Lung (tissue), 17 donors: ENCODE measurements at places on chromosomes 16 and 17. TPM values are rescaled to one million over a fixed set of nuclear protein-coding genes. Genes with fewer than 3 reads are reported as not detected.

Gene MGRN1
- 38.2 TPM for polyA plus RNA-seq

- no peak for DNase-seq
- no peak overlapping the region for H3K27ac ChIP-seq
- H3K4me1 ChIP-seq = no peaks in the 10 kb centered on the region
- no peaks in the 10 kb centered on the region for H3K36me3 ChIP-seq
These were observed 239.4 kb upstream of the CPHXL start for GRCh38 chr16:75965504-75966374.

DNA sequence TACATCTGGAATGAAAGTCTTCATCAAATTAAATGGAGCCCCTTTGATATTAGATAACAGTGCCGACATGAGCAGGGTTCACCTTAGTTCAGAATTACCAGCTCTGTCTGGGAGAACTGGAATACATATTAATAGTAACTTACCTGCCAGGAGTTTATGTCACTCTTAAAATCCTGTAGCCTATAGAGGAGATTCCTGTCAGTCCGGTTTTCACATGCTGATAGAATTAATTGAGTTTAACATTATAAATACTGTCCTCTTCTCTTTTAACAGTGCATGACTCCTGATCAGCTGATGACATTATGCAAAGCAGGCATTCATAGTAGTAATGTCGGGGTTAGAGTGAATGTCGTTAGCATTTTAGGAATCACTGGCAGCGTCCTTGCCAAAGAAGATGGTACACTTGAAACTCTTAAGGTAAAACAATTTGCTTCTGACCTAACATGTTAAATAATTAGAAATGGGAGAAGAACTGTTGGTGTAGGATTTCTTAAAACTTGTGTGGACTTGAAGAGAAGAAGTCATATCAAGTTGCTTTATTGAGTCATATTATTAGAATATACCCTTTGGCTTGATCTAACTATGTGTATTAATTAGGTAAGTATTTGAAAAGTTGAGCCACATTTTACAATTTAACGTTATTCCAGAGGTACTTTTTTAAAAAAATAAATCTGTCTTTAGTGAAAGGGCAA, 34.3 kb downstream of the HEATR3 start:
- H3K27me3 ChIP-seq = no peaks in the 10 kb centered on the region
- H3K36me3 ChIP-seq = peaks cover 23% of the 10 kb centered on the region

Gene SLC9A5
- polyA plus RNA-seq = 1.2 TPM

Gene GEMIN4
- polyA plus RNA-seq = 11.8 TPM

DNA sequence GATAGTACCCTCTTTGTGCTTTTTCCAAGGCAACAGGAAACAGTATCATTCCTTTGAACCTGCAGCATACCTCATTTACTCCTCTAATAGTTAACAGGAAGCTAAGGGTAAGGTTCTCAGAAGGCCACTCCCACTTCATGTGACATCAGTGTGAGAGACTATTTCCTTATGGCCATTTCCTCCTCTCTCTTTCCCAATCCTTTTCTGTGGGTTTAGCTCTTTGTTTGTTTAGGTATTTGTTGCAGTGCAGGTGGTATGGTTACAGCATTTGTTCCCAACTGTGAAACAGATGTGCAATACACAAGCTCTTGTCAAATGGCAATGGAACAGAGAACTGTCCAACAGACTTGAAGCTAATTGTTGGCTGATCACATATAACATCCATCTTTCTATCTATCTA, 14.7 kb downstream of the TMC5 start:
- no peaks in the 10 kb centered on the region for H3K36me3 ChIP-seq
- H3K4me1 ChIP-seq = no peaks in the 10 kb centered on the region
- no peaks in the 10 kb centered on the region for H3K27me3 ChIP-seq

Gene ABI3
- polyA plus RNA-seq = 16.2 TPM

DNA sequence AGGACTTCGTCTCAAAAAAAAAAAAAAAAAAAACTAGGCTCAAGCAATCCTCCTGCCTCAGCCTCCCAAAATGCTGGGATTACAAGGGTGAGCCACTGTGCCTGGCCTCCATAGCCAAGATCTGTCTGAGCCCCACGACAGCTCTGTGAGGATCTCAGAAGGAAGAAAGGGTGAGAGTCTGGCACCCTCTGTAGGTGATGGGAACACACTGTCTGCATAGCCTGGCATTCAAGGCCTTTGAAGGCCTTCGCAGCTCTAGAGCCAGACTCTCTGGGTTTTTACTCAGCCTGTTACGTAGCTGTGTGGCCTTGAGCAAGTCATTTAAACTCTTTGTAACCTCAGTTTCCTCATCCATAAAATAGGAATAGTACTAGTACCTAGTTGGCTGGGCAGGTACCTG, 6.3 kb upstream of the XPO6 start:
- H3K27ac ChIP-seq = no peak overlapping the region
- no peak for DNase-seq
- H3K4me3 ChIP-seq = no peak overlapping the region
- H3K36me3 ChIP-seq = no peaks in the 10 kb centered on the region
- H3K4me1 ChIP-seq = no peaks in the 10 kb centered on the region
- no peaks in the 10 kb centered on the region for H3K27me3 ChIP-seq

- peaks cover 11% of the 10 kb centered on the region for H3K36me3 ChIP-seq
- H3K4me3 ChIP-seq = no peak overlapping the region
- peaks cover 18% of the 10 kb centered on the region for H3K4me1 ChIP-seq
These were observed 1.3 kb downstream of the KCTD2 start for GRCh38 chr17:75048249-75048878.

Gene KRTAP2-1
- polyA plus RNA-seq = not detected

DNA sequence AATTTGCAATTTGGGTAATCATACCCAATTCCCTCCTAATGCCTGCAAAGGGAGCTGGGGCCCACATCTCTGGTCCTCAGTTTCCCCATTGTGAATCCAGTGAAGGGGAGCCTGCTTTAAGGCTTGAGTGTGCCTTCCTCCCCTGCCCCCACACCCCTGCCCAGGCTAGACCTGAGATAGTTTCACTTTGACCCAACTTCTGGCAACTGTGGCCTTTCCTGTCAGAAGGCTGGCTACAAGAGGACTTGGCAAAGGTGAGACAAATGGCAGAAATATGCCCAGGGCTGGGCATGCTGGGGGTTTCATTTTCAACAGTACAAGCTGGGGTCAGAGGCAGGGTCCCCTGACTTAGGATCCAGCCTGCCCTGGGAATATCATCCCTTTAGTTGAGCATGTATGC, 10.0 kb downstream of the SOCS1 start:
- no peaks in the 10 kb centered on the region for H3K4me1 ChIP-seq
- no peaks in the 10 kb centered on the region for H3K36me3 ChIP-seq
- no peak for DNase-seq
- H3K27me3 ChIP-seq = no peaks in the 10 kb centered on the region
- H3K27ac ChIP-seq = no peak overlapping the region

DNA sequence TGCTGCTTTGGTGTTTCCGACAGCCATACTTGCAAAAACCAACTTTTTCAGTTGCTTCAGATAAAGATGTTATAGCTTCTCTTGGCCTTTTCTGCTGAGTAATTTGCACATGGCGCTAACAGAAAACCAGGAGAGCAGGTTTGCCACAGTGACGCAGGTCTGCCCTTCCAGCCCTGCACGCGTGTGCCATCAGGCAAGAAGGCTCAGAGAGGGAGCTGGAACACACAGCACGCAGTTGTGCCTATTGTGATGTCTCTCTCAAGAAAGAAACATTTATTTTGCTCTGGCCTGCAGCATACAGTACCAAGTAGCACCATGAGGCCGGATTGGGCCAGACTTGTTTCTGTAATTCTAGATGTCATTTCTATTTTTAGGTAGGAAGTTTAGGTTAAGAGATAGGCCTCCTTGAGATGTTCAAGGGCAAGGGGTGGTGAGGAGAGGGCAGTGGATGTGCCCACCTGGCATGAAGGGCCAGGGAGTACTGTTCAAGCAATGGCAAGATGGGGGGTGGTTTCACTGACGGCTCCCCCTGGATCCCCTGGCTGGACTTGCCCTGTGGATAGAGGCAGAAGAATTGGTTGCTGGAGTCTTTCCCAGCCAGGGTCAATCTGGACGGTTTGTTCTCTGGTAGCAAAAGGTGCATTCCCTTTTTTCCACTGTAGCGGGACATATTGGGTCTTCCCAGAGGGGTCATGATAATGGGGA, 1.9 kb downstream of the CBX2 start:
- H3K36me3 ChIP-seq = no peaks in the 10 kb centered on the region
- H3K4me1 ChIP-seq = peaks cover 19% of the 10 kb centered on the region
- no peak overlapping the region for H3K4me3 ChIP-seq

- DNase-seq = no peak
- no peaks in the 10 kb centered on the region for H3K4me1 ChIP-seq
- no peak overlapping the region for H3K27ac ChIP-seq
- H3K36me3 ChIP-seq = no peaks in the 10 kb centered on the region
- no peaks in the 10 kb centered on the region for H3K27me3 ChIP-seq
- H3K4me3 ChIP-seq = no peak overlapping the region
These were observed 274.2 kb upstream of the MYOCD start for GRCh38 chr17:12391468-12391867.

GRCh38 chr16:72198771-72199201, 26.8 kb upstream of the PMFBP1 start:
- peak; percentile 42 for DNase-seq
- H3K27ac ChIP-seq = no peak overlapping the region
- H3K4me1 ChIP-seq = peaks cover 26% of the 10 kb centered on the region

- H3K4me1 ChIP-seq = peaks cover 11% of the 10 kb centered on the region
- H3K4me3 ChIP-seq = peak within 1 kb of the TSS; percentile 89
- no peaks in the 10 kb centered on the region for H3K27me3 ChIP-seq
- H3K27ac ChIP-seq = peak within 1 kb of the TSS; percentile 94
- peaks cover 7% of the 10 kb centered on the region for H3K36me3 ChIP-seq
These were observed at the start of gene PSMB10 for GRCh38 chr16:67936124-67936879. Gene PSMB10 (minus strand): TSS chr16:67936850. CDS start chr16:67936749, 101 bp downstream.

Gene ARL5C
- polyA plus RNA-seq = not detected

DNA sequence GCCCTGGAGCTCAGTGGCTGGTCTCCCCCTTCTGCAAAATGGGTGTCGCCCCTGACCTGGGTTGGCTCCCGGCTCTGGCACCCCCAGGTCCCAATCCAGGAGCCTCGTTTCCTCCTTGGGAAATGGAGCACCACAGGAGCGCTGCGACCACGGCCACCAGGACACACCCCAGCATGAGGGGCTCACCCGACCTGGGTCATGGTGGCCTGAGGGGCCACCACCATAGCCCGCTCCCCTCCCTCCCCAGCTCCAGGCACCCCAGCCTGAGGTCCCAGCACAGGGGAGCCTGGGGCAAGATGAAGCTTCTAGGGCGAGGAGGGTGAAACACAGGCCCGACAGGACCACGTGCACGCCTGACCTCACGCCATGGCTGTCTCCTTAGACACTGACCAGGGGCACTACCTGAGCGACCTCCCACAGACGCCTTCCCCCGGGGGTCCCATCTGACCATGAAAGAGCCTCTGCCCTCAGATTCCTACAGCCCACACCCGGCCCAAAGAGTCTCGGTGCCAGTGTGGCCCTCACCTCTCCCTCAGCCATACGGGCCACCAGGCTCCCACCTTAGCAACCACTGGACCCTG, 11.8 kb downstream of the BCAR1 start:
- H3K27ac ChIP-seq = peak overlapping the region; percentile 56
- H3K4me3 ChIP-seq = no peak overlapping the region
- peaks cover 35% of the 10 kb centered on the region for H3K4me1 ChIP-seq
- no peak for DNase-seq

GRCh38 chr17:14372905-14373613, 72.2 kb downstream of the HS3ST3B1 start:
- peak; percentile 95 for DNase-seq
- H3K27ac ChIP-seq = no peak overlapping the region
- H3K4me3 ChIP-seq = no peak overlapping the region
- peaks cover 3% of the 10 kb centered on the region for H3K4me1 ChIP-seq

- no peak overlapping the region for H3K4me3 ChIP-seq
- H3K27ac ChIP-seq = no peak overlapping the region
- DNase-seq = no peak
- H3K27me3 ChIP-seq = peaks cover 6% of the 10 kb centered on the region
- no peaks in the 10 kb centered on the region for H3K4me1 ChIP-seq
- no peaks in the 10 kb centered on the region for H3K36me3 ChIP-seq
These were observed 85.6 kb downstream of the FOXL1 start for GRCh38 chr16:86663685-86664521.
